ENCODE measurements at places on chromosomes 5 and 9.

DNA sequence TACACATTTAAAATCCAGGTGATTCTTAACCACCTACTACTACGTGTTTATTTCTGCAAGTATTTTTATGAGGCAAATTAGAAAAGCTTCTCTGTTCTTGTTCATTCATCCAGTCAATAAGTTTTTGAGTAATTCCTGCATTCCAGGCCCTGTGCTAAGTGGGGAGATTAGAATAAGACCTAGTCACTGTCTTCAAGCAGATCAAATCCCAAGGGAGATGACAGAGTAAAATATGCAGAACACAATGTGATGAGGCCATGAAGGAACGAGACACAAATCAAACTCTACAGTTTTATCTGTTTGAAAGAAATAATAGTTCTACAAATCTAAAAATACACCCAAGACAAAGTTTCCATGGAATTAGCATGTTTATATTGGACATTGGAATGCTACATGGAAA lies 158.8 kb downstream of the CEP120 start:
- DNase-seq, result no peak

DNA sequence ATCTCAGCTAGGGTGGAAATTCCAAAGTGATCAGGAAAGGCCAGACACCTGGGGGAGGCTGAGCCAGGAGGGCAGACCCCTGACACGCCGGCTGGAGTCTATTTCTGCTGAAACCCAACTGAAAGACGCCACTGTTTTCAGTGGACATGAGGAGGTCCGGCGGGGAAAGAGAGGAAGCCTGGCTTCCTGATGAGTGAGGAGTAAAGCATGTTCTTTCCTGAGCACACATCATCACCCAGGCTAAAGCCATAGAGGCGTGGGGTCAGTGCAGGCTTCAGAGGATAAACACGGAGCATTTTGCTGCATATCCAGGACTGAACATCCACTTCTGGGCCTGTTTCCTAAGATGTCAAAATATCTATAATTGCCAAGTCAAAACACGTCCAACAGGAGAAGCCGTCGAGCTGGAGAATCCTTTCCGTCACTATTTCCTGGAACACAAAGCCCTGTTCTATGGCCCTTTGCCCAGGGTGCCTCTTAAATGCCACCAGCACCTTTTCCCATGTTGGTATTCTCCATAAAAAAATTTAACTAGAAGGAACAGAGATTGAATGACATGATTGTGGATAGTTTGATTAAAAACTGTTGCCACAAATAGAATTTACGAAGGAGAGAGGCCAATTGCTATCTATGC lies 597.9 kb upstream of the ADAMTS16 start:
- no peak for DNase-seq

DNA sequence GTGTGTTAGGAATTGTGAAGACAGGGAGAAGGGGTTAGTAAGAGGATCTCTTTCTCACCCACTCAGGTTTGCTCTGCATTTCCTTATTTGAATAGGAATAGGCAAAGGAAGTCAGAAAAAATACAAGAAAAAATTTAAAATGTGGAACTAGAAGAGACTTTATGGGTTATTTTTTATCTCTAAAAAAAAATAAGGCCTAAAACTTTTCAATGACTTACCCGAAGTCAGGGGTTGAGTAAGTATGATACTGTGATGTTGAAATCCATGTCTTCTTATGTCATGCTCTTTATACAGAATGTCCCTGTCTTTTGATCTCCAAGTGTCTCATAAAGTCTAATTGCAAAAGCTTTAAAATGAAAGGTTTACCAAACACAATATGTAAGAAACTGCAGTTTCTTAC lies 148.3 kb upstream of the PIK3R1 start:
- no peak for DNase-seq

DNA sequence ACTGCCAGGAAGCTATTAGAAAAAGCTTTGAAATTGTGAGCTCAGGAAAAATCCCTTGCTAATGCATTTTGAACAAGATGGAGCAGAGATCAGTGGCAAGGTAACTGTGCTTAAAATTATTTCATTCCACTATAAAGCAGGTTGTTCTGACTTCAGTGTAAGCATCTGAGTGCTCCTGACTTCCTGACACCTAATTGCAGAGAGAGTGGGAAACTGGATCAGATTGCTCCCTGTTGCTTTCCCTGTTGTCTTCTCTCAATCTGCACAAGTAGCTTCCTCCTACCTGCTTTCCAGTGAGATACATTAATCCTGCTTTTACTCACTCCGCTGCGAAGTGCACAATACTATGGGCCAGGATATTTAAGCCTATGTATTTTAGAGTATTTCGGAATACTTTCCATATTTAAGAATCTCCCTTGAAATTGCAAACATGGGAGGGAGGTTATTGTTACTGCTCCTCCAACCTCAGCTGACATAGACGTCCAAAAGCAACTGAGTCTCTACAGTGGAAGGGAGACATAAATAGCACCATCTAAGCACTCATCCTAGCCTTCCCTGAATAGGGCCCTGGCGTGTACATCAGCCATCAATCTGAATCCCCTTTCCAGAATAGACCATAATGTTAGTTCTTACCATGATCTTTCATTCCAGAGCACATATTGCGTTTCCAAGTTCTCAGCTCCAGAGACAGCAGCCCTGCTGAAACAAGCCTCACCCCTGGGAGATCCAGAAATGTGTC lies 178.8 kb downstream of the PAM start:
- DNase-seq, result no peak

DNA sequence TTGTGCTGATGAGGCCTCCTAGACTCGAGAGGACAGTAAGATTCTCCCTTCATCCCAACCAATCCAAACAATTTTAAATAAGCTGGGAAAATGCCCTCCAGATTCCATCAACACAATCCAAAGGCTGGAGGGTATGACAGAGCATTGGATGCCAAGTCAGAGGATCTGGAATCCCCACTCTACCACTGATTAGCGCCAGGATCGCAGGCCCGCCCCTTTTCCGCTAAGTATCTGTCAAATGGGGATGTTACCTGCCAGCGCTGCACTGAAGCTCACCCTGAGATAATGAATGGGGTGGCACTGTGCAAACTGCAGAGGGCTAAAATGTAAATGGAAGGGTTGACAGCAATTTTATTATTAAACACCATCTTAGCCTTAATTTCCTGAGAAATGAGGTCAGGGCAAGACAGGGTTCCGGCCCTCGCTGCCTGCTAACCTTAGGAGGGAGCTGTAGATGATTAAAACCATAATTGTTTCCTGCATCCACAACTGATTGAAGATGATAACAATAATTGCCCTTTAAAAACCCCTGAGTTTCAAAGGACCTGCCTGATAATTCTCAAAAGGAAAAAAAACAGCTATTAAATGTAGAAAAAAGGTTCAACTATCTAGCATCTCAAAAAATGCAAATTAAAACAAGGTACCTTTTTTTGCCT lies 31.6 kb upstream of the GABBR2 start:
- DNase-seq, result no peak

DNA sequence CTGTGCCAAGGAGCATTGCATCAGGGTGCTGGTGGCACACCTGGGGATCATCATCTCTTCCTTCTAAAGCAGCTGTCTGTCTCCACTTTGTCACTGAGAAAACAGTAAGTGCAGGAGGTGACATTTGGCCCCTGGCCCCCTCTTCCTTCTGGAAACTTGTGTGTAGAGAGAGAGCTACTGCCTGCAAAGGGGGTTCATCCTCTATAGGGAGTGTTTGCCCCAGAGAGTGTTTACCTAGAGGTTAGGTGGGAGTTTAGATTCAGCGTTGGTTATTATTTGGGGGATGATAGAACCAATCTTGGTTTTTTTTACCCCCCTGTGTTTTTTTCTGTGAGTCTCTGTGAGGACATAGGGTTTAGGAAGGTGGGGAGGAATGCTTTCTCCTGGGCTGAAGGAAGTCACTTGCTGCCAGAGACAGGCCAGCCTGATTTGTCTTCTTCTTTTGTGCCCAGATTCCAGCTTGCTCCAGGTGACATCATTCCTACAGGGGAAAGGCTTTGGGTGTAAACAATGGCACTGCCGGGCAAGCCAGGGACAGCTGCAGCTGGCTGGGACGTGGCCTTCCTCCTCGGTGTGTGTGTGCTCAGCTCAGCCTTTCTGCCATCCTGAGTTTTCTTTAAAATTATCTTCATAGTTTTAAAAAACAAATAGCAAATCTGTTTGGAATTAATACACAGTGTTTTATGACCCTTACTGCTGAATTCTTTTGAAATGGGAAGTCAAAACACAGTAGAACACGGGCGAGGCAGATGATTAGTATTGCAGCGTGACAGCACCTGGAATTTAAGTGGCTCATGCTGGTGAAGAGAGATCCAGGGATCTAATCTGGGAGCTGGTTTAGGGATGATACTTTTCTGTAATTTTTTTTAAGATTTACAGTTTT lies 24.5 kb downstream of the PRRC2B start:
- DNase-seq, result no peak

DNA sequence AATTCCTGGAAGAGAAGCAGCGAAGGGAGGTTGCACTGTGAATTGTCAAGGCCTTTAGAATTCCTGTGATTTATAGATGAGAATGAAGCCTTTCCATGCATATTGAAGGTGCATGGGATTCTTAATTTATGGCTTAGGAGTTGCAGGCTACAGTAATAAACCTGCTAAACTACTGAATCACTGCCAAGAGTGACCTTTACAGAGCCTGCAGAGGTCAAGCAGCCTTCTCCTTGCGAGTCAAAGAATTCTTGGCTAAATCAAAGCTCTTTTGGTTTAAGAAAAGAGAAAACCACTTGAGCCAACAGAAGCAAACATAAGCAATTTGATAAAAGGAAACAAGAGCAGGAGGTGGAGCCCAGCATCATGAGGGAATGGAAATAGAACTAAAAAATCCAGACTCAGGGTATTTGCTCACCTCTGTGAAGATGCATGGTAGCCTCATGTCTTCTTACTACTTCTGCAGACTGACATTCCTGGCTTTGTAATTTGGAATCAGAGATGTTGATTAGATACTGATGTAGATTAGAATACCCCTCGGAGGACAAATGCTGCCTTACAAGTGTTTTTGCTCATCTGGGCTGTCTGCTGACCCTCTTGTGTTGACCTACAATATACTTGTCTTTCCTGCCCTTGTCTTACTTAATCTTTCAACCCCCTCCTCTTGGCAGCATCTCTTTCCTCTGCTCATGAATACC lies 90.3 kb upstream of the IFNK start:
- no peak for DNase-seq

DNA sequence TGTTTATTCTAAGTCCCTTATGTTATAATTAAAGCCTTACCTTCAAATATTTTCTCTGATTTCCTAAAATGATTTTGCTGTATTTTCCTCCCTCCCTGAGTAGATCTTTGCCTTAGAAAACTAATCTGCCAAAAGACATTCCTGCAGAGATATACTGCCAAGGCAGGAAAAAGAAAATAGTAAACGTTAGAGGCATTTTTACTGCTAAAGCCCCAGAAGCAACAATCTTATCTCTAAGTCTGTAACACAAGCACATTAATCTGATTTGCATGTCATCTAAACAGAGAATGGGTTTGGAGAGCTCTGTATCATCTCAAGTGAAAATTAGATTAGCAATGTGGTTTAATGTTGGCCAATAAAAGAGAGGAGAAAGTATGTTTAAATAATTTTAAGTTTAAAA lies 847.7 kb downstream of the MAT2B start:
- DNase-seq, result no peak

DNA sequence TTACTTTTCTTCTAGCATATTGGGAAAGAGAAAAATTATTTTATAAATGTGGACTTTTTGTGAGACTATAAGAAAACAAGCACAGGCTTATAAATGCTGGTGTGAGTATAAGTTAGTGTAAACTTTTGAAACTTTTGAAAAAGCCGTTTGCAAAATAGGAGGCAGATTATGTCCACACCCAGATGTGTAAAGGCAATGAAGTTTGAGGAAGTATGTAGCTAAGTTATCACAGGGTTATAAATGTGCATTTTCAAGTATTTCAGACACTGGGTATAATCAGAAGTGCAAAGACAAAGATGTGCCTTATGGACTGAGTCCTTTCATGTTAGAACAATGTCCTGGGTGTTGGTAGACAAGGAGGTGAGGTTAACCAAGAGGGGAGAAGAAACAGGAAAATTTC lies 85.5 kb downstream of the ANXA1 start:
- no peak for DNase-seq

DNA sequence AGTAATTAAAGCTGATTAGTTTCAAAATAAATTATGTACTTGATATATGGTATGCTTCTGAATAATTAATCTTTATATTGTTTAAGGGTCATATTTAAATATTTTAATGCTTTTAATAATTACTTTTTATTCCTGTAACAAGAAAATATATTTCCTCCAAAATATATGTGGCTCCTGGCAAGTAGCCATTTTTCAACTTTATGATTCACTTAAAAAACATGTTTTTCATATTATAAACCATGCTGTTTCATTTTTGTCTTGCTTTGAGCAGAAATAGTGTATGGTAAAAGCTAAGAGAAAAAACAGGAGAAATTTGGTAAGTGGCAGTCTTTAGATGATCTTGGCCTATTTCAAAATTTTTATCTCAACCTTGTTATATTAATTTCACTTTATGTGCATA lies 14.6 kb downstream of the SPATA9 start:
- no peak for DNase-seq

DNA sequence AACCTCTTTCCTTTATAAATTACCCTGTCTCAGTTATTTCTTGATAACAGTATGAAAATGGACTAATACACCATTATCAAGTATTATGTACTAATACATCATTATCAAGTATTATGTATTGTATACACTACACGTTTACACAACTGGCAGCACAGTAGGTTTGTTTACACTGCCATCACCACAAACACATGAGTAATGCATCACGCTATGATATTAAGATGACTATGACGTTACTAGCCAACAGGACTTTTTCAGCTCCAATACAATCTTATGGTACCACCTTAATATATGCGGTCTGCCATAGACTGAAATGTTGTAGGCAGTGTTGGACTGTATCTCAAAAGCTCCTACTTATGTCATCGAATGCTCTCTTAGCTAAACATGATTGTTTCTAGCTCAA lies 28.2 kb downstream of the PRELID2 start:
- no peak for DNase-seq

GRCh38 chr5:59385700-59386099 lies 507.8 kb downstream of the PDE4D start:
- DNase-seq, result no peak
